ENCODE measurements at places on chromosomes 1 and 21. TPM values are rescaled to one million over a fixed set of nuclear protein-coding genes. Genes with fewer than 3 reads are reported as not detected.

ELAVL4 gene
- total RNA-seq, result under 0.01 TPM

S100B gene
- 25.6 TPM for total RNA-seq

KCNH1 gene
- total RNA-seq, result 0.52 TPM

OXCT2 gene
- total RNA-seq, result not detected

C1orf74 gene
- total RNA-seq, result 3.7 TPM

TAS1R1 gene
- total RNA-seq, result 5.7 TPM

ARTN gene
- total RNA-seq, result not detected

AIRE gene
- not detected for total RNA-seq

LHX8 gene
- not detected for total RNA-seq

GJB5 gene
- total RNA-seq, result not detected

SLC5A3 gene
- 21.4 TPM for total RNA-seq

TNNI3K gene
- 2.1 TPM for total RNA-seq

FNDC5 gene
- 366 TPM for total RNA-seq

ALDH9A1 gene
- 98.1 TPM for total RNA-seq

IFI44L gene
- 7.3 TPM for total RNA-seq
